Gastroesophageal sphincter (tissue), 4 donors: ENCODE measurements at places on chromosomes 1 and 21. TPM values are rescaled to one million over a fixed set of nuclear protein-coding genes. Genes with fewer than 3 reads are reported as not detected.

GRCh38 chr1:55970526-55971110 lies 608.7 kb downstream of the PLPP3 start:
- no peaks in the 10 kb centered on the region for H3K36me3 ChIP-seq
- no peak overlapping the region for H3K4me3 ChIP-seq
- H3K27me3 ChIP-seq: no peaks in the 10 kb centered on the region

- H3K4me3 ChIP-seq: no peak overlapping the region
- no peaks in the 10 kb centered on the region for H3K36me3 ChIP-seq
- H3K27me3 ChIP-seq: no peaks in the 10 kb centered on the region
- no peak for ATAC-seq
- H3K4me1 ChIP-seq: peaks cover 5% of the 10 kb centered on the region
Observed at GRCh38 chr1:2134621-2135307, 59.8 kb downstream of the FAAP20 start.

DNA sequence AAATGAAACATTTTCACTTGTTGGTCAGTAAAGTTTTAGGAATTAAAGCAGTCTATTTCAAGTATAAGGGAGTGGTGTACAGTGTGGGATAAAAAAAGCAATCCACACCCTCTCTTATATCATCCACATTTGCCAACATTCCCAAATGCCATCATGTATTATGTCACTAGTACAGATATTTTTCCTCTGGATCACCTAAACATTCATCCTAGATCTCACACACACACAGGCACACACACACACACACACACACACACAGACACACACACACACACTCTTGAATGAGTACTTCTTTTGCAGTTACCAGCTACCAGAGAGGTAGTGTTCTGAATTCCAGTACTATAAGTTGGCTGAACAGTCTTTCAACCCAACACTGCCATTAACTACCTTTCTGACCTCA lies 1369.1 kb upstream of the ADGRL4 start:
- H3K4me3 ChIP-seq: no peak overlapping the region
- no peaks in the 10 kb centered on the region for H3K36me3 ChIP-seq
- no peaks in the 10 kb centered on the region for H3K4me1 ChIP-seq
- no peak for ATAC-seq
- no peaks in the 10 kb centered on the region for H3K27me3 ChIP-seq

- no peak overlapping the region for H3K4me3 ChIP-seq
- no peaks in the 10 kb centered on the region for H3K4me1 ChIP-seq
- H3K27ac ChIP-seq: no peak overlapping the region
- no peak for ATAC-seq
Observed at GRCh38 chr1:55047611-55048010, 8.3 kb downstream of the PCSK9 start.

- H3K4me1 ChIP-seq: no peaks in the 10 kb centered on the region
- no peaks in the 10 kb centered on the region for H3K36me3 ChIP-seq
- no peak for ATAC-seq
- H3K27me3 ChIP-seq: peaks cover 3% of the 10 kb centered on the region
Observed at GRCh38 chr1:222529916-222530315, 18.0 kb downstream of the HHIPL2 start.

- no peaks in the 10 kb centered on the region for H3K27me3 ChIP-seq
- no peaks in the 10 kb centered on the region for H3K4me1 ChIP-seq
- no peaks in the 10 kb centered on the region for H3K36me3 ChIP-seq
- H3K27ac ChIP-seq: no peak overlapping the region
Observed at GRCh38 chr1:208910161-208910560, 666.0 kb upstream of the PLXNA2 start.

- no peaks in the 10 kb centered on the region for H3K4me1 ChIP-seq
- no peak for ATAC-seq
- no peak overlapping the region for H3K27ac ChIP-seq
- no peaks in the 10 kb centered on the region for H3K36me3 ChIP-seq
Observed at GRCh38 chr1:37347104-37347649, 127.2 kb upstream of the ZC3H12A start.

The STUM gene
- 9.1 TPM for total RNA-seq

The S100B gene
- total RNA-seq: 31.6 TPM
